ENCODE measurements at places on chromosomes 5 and 9. TPM values are rescaled to one million over a fixed set of nuclear protein-coding genes. Genes with fewer than 3 reads are reported as not detected.
A peak's percentile ranks its signal among the peaks of the same experiment; 100 is the strongest.

DNA sequence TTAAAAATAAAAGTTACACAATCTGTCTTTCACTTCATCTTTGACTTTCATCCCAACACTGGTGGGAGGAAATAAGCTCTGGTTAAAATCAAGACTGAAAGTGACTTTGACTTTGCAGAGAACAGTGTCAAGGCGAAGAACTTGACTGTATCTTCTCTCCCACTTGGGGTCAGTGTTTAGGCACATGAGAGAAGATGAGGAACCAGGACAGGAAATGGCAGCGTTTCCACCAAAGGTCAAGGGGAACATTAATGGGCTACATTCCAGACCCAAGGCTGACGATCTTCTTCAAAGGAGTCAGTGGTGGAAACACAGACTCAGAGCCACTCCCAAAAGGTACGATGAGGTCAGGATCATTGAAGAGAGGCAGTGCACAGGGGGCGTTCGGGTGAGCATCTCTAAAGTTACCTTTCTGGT is 409.5 kb downstream of the ARHGEF28 start:
- DNase-seq: no peak

DNA sequence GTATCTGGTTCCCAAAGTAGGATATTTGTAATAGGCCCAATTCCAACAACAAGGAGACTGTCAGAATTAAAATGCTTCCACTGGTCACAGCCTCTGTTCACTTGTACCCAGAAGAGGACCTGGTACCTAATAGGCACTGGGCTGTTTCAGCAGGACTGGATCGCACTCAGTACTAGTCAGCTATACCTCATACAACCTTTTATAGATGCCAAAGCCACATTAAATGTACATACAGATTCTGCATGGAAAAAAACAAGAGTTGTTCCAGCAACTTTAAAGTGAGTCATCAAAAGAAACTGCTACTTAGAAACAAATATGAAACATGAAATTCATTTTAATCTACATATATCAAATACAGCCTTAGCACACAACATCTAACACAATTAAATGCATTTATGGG is 87.5 kb downstream of the GPR21 start:
- no peak for DNase-seq

DNA sequence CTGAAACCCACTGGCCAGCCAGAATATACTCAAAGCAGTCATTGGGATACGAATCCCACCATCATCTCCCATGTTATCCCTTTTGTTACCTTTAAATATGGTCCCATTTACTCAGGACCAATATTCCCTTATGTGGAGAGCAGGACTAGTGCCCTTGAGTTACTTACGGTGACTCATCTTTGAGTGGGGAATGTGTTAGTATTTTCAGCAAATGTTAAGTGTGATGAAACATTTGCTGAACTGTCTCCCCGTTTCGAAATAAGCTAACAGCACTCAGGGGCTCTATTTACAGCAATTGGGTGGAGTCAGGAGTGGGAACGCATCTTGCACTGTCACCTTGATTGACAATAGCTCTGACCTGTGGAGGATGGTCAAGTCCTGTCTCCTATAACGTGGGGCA is 67.4 kb downstream of the CTSL start:
- DNase-seq: no peak

- no peak for DNase-seq
Measured at GRCh38 chr9:111154081-111154562, 115.9 kb upstream of the LPAR1 start.

DNA sequence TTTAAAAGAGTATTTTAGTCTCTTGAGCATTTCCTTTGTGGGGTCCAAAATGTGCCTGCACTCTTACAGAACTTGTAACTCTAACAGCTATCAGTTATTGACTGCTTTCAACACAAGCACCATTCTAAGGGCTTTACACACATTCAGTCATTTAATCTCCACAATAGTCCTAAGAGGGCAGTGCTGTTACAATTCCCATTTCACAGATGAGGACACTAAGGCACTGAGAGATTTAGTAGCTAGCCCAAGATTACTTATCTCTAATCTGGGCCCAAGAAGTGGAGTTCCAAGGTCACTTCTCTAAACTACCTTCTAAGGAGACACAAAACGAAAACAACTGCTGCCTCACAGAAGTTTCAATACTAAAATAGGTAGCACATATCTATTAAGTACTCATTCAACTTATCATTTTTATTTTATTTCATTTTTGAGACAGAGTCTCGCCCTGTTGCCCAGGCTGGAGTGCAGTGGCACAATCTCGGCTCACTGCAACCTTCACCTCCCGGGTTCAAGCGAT is 275.2 kb downstream of the CWC27 start:
- DNase-seq: no peak

- DNase-seq: no peak
Measured at GRCh38 chr5:174355208-174355612, 309.7 kb downstream of the NSG2 start.

DNA sequence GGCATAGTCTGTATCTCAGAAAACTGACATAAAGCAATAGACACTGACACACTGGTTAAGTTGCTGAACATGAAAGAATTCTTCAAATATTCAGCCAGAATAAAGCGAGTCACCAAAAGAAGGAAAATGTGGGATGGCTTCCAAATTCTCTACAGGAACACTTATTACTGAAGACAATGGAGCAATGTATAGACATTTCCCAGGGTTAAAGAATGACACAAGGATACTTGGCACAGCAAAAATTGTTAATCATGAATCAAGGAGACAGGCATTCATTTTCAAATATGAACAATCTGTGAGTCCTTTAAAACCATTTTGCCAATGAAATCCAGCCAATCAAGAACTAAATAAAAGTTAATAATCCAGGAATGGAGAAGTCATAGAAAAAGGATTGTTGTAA is 92.5 kb downstream of the MTX3 start:
- DNase-seq: no peak

DNA sequence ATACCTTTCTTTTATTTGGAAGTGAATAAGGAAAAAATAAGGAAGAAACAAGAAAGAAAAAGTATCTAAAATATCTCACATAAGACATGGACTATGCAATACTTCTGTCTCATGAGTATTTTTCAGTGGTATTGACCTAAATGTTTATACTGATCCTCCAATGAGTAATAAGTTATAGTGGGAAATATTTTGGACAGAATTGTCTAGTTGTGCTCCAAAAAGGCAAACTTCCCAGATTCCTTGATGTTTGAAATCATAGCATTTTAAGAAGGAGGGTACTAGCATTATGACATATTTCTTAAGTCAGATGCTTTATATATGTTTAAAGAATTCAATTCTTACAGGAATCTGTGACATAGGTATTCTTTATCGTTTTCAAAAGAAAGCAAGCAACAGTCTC is 34.5 kb upstream of the BASP1 start:
- no peak for DNase-seq

DNA sequence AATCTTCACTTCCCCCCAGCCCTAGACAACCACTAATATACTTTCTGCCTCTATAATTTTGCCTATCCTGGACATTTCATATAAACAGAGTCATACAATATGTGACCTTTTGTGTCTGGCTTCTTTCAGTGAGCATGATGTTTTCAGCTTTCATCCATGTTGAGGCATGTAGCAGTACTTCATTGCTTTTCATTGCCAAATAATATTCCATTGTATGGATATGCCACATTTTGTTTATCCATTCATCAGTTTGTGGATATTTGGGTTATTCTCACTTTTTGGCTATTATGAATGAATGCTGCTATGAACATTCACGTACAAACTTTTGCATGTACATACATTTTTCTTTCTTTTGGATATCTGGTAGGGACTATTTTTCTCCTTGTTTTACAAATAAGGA is 49.0 kb downstream of the WWC1 start:
- no peak for DNase-seq

DNA sequence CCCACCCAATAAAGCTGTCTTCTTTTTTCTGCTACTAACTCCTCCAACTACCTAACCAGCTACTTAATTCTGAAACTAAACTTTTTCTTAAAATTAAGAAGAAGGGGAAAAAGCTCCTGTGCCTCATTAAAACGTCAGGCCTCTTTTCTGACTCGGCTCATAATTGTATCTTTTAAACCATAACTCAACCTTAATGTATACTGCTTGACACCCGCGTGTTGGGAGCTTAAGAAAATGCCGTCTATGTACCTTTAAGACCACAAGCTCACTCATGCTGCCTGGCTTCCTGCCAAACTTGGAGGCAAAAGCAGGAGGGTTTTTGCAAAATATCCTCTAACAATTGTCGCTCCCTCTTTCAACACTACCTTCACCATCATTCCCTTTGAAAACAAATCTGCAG is 5.0 kb downstream of the EBF1 start:
- peak; percentile 45 for DNase-seq

DNA sequence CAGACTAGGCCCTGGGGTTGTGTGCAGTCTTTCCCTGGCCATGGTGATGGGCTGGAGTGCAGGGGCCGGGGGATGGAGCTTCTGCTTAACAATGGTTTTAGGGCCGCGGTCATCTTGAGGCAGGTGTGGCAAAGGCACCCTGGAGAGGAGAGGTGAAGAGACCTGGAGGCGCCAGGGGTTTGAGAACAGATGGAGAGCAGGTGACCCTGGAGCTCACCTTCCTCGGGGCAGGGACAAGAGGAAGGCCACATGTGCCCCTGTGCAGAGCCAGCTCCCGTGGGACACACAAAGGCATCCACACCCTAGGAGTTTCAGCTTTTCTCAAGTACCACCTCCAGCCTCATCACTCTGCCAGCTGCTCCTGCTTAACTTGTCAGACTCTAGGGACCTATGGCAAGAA is 46.4 kb upstream of the SH3GL2 start:
- DNase-seq: no peak

- no peak for DNase-seq
Measured at GRCh38 chr9:135608294-135608998, 30.9 kb downstream of the GLT6D1 start.

GRCh38 chr9:1098551-1098950 is 48.4 kb downstream of the DMRT2 start:
- DNase-seq: no peak

GRCh38 chr5:154193283-154193682 is 2.8 kb downstream of the GALNT10 start:
- DNase-seq: no peak

DNA sequence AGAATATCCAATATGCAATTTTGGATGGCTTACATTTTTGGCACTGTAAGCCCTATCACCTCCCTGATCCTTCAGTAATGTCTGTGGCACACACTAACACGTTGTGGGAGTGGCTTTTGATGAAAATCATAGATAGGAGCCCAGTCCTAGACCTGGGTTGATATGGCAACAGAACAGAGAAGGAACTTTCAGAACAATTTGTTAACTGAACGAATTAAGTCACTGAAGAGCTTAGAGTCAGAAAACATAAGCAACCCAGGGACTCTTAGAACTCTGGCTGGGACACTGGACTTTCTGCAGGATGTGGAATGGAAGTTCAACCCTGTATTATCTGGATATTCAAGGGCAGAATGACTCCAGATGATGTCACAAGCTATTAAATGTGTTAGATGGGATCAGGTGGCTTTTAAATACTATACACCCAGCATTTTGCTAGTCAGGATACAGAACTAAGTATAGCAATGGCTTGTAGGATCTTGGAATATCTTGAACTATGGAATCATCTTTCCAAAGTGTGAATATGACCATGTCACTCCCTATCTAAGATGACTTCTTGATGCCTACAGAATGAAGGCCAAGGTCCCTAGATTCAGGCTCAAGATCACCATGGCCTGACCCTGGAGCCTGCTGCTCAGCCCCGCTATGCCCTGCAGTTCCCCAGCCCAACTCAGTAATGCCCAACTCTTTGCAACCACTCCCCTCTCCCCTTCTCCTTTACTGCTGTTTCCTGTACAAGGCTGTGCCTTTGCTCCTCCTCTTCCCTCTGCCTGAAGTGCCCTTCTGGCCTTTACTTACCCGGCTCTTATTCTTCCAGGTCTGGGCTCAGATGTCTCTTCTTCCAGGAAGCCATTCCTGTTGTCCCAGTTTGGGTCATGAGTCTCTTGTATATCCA is 42.8 kb downstream of the VLDLR start:
- DNase-seq: no peak

DNA sequence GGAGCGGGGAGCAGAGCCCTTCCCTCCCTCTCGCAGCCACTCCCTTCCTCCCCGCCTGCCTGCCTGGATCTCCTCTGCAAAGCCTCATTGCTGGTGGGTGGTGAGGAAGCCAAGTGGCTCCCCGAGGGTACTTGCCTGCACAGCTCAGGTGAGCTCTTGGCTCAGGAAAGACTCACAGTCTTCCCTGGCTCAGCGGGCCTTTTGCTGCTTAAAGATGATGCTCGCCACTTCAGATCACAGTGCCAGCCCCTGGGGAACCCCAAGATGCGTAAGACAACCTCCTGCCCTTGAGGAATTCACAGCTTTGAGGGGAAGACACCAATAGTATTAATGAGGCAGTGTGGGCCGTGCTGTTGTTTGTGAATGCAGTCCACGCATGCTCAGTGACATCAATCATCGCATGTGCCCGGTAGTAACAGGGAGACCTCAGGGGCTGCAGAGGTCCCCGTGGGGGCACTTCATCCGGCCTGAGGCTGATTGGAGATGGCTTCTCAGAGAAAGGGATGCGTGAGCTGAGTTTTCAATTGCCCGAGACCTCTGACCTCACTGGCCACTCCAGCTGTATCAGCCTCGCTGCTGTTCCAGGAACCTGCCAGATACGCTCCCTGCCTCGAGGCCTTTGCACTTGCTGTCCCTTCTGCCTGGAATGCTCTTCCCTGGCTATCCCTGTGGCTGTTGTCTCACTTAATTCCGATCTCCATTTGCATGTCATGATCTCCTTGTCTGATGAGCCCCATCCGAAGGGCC is 36.8 kb downstream of the ERGIC1 start:
- peak; percentile 70 for DNase-seq

DNA sequence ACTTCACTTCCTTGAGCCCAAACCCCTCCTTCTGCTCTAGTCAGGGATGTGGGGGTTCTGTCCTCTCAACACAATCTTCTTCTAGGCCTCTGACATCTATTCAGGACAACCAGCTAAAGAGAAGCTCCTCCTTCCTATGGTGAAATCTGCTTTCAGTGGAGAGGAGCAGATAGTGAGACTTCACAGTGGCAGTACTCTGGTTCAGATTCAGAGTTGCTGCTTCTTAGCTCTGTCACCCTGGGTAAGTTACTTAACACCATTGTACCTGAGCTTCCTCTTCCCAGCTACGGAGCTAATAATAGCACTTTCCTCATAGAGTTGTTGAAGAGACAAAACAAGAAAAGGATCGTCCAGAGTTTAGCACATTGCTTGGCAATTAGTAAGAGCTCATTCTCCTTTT is 77.3 kb upstream of the LARP1 start:
- no peak for DNase-seq

- no peak for DNase-seq
Measured at GRCh38 chr5:1686016-1686802, 113.4 kb downstream of the MRPL36 start.

Gene SLC36A3
- total RNA-seq: not detected

Gene CTNND2
- 6.0 TPM for total RNA-seq

Gene TAF11L11
- not detected for total RNA-seq

All from lower lobe of right lung (tissue), 2 donors.